NCI-H1092 treated with DMSO at 0.1 percent for 48 hours (cell line): ENCODE measurements at places on chromosomes 7 and 10.
A peak's percentile ranks its signal among the peaks of the same experiment; 100 is the strongest.

GRCh38 chr10:118031351-118032075 lies 15.2 kb downstream of the RAB11FIP2 start:
- no peak for DNase-seq

DNA sequence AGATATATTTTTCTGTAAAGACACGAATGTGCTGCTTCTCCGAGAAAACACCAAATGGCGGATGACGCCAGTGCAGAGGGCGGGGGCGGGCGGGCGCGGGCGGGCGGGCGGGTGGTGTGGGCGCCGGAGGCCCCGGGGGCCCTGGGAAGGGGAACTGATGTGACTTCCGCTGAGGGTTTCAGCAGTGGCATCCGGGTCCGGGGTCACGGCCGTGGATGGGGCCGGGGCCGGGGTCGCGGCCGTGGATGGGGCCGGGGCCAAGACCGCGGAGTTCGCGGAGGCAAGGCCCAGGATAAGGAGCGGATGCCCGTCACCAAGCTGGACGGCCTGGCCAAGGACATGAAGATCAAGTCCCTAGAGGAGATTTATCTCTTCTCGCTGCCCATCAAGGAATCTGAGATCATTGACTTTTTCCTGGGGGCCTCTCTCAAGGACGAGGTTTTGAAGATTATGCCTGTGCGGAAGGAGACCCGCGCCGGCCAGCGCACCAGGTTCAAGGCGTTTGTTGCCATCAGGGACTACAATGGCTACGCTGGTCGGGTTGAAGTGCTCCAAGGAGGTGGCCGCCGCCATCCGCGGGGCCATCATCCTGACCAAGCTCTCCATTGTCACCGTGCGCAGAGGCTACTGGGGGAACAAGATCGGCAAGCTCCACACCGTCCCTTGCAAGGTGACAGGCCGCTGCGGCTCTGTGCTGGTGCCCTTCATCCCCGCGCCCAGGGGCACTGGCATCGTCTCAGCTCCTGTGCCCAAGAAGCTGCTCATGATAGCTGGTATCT lies 20.3 kb upstream of the IGF2BP3 start:
- peak; percentile 20 for DNase-seq

DNA sequence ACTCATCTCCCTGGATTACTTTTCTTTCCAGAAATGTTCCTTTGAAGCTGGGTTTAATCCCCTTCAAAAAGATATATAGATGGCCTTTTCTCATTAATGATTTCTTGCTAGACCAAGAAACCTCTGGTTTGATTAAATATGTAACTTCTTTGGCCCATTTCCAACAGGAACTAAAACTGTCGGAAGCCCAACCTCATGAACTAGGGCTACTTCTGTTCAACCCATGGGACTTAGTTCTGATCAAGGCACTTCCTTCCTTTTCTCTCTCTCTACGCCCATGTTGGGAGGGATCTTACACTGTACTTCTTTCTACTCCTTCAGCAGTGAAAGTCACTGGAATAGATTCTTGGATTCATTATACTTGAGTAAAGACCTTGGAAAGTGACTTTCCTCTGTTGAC lies 83.6 kb downstream of the TMEM106B start:
- no peak for DNase-seq

- no peak for DNase-seq
These were observed 244.8 kb upstream of the PPP2R2D start for GRCh38 chr10:131656009-131656408.

DNA sequence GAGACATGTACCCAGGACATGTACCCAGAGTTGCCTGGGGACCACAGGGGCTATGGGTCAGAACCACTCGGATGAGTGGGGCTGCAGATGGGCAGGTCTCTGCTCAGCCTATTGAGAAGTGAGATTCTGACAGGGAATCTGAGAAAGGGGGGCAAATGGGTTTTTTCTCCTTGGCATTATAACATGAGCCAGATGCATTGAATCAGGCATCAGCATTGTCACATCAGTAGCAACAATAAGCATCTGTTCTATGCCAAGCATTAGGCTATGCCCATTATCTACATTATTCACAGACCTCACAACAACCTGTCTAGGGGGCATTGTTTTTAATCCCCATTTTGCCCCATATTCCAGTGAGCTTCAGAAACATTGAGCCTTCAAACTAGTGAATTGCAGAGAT lies 108.2 kb downstream of the PLCE1 start:
- DNase-seq: no peak

- no peak for DNase-seq
These were observed 62.5 kb upstream of the CAPZA2 start for GRCh38 chr7:116799916-116800315.

DNA sequence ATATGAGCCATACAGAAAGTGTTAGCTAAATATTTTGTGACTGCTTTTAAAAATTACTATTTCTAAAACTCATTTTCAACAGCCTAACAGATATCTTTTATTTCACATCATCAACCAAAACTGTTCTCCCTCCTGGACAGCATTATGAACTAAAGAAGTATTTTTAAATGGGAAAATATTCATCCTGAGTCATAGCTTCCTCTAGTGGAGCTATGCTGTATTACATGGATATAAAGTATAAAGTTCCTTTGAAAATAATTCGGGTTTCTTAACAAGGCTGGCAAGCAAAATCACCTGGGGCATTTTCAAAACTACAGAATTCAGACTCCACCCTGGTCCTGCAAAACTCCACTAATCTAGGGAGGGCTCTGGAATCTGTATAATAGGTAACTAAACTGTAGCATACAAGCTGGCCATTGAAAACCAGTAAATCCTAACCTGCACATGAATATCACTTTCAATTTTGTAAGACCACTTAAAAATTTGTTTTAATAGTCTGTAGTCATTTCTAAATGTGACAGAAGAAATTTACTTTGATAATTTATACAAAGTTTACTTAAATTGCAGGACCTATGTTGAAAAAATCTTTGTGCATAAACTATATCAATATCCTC lies 53.5 kb downstream of the SCIN start:
- peak; percentile 57 for DNase-seq

GRCh38 chr7:71414490-71414889 lies 282.5 kb downstream of the GALNT17 start:
- DNase-seq: no peak

GRCh38 chr7:149728491-149729375 lies 44.7 kb downstream of the ZNF467 start:
- DNase-seq: no peak
